Ascending aorta (tissue), 2 donors: ENCODE measurements at places on chromosomes 16 and 17.

- no peak overlapping the region for H3K27ac ChIP-seq
- no peak overlapping the region for H3K4me3 ChIP-seq
- DNase-seq, result no peak
- no peaks in the 10 kb centered on the region for H3K27me3 ChIP-seq
Observed at GRCh38 chr16:87505834-87506233, 13.0 kb upstream of the ZCCHC14 start.

DNA sequence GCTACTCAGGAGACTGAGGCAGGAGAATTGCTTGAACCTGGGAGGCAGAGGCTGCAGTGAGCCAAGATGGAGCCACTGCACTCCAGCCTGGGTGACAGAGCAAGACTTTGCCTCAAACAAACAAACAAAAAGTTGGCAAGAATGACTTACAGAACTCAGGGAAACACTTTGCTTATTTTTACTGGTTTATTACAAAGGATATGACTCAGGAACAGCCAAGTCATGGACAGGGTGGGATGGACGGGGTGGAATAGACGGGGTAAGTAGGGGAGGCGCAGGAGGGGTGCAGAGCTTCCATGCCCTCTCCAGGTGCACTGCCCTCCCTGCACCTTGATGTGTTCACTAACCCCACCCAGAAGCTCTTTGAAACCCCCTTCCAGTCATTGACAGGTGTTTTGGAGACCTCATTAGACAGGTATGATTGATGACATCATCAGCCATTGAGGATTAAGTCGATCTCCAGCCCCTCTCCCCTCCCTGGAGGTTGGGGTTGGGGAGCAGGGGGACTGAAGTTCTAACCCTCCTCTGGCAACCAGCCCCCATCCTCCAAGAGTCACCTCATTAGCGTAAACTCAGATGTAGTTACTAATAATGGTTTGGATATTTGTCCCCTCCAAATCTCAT is 41.3 kb upstream of the ZCCHC14 start:
- H3K36me3 ChIP-seq, result no peaks in the 10 kb centered on the region
- no peak for DNase-seq
- H3K27me3 ChIP-seq, result no peaks in the 10 kb centered on the region
- H3K4me1 ChIP-seq, result peaks cover 11% of the 10 kb centered on the region
- no peak overlapping the region for H3K4me3 ChIP-seq
- H3K27ac ChIP-seq, result no peak overlapping the region

GRCh38 chr16:2839650-2840450 is 9.7 kb downstream of the ZG16B start:
- no peaks in the 10 kb centered on the region for H3K36me3 ChIP-seq
- H3K27ac ChIP-seq, result no peak overlapping the region
- DNase-seq, result no peak
- no peak overlapping the region for H3K4me3 ChIP-seq

GRCh38 chr17:38418062-38418692 is 10.1 kb upstream of the ARHGAP23 start:
- H3K27me3 ChIP-seq, result no peaks in the 10 kb centered on the region
- H3K36me3 ChIP-seq, result no peaks in the 10 kb centered on the region
- peak overlapping the region; percentile 54 for H3K4me3 ChIP-seq
- H3K27ac ChIP-seq, result no peak overlapping the region

DNA sequence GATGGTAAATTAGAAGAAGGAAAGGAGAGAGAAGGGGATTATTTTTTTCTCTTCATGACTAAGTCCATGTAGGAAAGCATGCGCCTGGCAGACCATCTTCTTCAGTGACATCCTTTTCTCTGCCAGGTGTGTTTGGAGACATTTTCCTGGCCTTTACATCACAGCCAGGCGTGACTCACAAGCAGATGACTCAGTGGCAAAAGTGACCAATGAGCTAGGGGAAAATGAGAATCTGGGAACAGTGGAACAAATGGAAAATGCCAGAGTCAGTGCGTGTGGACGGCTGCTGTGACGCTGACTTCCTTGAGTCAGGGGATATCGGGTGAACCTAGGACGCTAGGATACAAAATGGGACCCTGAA is 9.4 kb downstream of the KIAA0513 start:
- no peaks in the 10 kb centered on the region for H3K27me3 ChIP-seq
- DNase-seq, result no peak
- H3K4me1 ChIP-seq, result no peaks in the 10 kb centered on the region
- H3K36me3 ChIP-seq, result no peaks in the 10 kb centered on the region

- peaks cover 60% of the 10 kb centered on the region for H3K4me1 ChIP-seq
- H3K4me3 ChIP-seq, result no peak overlapping the region
- H3K27me3 ChIP-seq, result no peaks in the 10 kb centered on the region
- H3K36me3 ChIP-seq, result peaks cover 47% of the 10 kb centered on the region
- H3K27ac ChIP-seq, result peak overlapping the region; percentile 77
- no peak for DNase-seq
Observed at GRCh38 chr16:15830832-15831451, 25.9 kb downstream of the MYH11 start.

DNA sequence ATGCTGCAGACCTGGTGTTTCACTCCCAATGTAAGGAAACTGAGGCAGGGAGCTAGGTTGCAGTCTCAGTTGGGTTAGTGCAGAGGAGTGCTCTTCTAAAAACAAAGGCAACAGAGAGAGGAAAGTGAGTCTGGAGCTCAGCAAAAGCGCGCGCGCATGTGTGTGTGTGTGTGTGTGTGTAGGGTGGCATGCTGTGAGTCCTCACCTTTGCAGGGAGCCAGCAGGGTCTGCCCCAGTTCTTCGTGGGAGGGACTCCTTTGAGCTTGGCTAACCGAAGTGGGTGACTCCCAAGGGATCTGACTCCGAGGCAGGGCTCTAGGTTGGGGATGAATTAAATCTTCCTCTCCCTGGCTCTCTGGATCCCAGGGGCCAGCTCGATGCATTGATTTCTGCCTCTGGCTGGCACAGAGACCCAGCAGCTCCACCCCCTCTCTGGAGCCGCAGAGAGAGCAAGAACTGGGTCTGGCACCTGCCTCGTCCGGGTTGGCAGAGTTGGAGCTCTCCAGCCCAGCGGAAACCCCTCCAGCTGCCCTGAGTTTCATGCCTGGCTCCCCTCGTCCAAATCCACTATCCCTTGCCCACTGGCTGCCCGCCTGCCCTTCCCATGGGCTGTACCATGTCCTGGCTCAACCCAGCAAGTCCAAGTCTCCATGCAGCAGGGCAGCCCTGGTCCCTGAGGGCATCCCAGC is 1.3 kb upstream of the BTBD17 start:
- H3K27me3 ChIP-seq, result peaks cover 15% of the 10 kb centered on the region
- no peak overlapping the region for H3K27ac ChIP-seq
- H3K4me3 ChIP-seq, result no peak overlapping the region
- no peak for DNase-seq
- H3K4me1 ChIP-seq, result no peaks in the 10 kb centered on the region

DNA sequence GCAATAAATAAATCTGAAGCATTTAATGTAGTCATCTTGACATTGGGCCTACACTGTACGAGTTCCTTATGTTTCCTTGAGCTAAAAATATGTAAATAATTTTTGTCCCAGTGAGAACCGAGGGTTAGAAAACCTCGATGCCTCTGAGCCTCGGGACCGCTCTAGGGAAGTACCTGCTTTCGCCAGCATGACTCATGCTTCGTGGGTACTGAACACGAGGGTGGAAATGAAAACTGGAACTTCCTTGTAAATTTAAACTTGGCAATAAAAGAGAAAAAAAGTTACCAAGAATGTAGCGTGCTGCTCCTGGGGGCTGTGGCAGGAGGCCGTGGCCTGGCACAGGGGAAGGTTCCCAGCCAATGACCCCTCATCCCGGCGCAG is 74.1 kb downstream of the SOCS1 start:
- H3K4me1 ChIP-seq, result peaks cover 11% of the 10 kb centered on the region
- no peak overlapping the region for H3K27ac ChIP-seq

- peak overlapping the region; percentile 19 for H3K27ac ChIP-seq
- no peak overlapping the region for H3K4me3 ChIP-seq
- DNase-seq, result no peak
Observed at GRCh38 chr16:75385507-75386152, 47.7 kb downstream of the CFDP1 start.

DNA sequence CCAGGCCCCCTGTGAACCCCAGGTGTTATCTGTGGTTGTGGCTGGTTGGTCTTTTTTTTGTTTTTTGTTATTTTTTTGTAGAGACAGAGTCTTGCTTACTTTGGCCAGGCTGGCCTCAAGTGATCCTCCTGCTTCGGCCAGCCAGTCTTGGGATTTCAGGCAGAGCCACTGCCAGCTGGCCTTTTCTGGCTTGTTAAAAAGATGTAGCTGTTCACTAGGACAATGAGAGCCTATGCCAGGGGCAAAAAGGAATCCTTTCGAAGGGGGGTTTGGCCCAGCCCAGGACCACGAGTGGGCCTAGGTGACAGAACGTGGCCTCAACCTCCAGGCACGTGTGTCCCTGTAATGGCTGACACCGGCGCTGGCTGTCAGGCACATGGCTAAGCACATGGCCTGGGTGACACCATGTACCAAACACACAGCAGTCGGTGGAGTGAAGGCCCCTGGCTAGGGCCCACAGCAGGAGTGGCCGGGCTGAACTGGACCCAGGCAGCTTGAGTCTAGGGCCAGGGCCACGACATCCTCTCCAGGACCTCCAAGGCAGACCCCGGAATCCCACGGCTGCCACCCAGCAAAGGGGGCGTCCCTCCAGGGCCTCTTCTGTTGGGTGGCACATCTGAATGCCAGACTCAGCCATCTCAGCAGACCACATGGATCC is 6.9 kb upstream of the SLC38A8 start:
- peaks cover 21% of the 10 kb centered on the region for H3K36me3 ChIP-seq
- H3K4me3 ChIP-seq, result no peak overlapping the region
- H3K27me3 ChIP-seq, result no peaks in the 10 kb centered on the region
- H3K4me1 ChIP-seq, result no peaks in the 10 kb centered on the region
- no peak overlapping the region for H3K27ac ChIP-seq

- no peak overlapping the region for H3K27ac ChIP-seq
- H3K4me3 ChIP-seq, result no peak overlapping the region
- no peaks in the 10 kb centered on the region for H3K36me3 ChIP-seq
- DNase-seq, result no peak
Observed at GRCh38 chr16:52497067-52497816, 49.7 kb downstream of the TOX3 start.

GRCh38 chr16:46844771-46845170 is 13.8 kb upstream of the C16orf87 start:
- no peak overlapping the region for H3K4me3 ChIP-seq
- no peaks in the 10 kb centered on the region for H3K36me3 ChIP-seq
- H3K27me3 ChIP-seq, result no peaks in the 10 kb centered on the region
- no peak for DNase-seq

DNA sequence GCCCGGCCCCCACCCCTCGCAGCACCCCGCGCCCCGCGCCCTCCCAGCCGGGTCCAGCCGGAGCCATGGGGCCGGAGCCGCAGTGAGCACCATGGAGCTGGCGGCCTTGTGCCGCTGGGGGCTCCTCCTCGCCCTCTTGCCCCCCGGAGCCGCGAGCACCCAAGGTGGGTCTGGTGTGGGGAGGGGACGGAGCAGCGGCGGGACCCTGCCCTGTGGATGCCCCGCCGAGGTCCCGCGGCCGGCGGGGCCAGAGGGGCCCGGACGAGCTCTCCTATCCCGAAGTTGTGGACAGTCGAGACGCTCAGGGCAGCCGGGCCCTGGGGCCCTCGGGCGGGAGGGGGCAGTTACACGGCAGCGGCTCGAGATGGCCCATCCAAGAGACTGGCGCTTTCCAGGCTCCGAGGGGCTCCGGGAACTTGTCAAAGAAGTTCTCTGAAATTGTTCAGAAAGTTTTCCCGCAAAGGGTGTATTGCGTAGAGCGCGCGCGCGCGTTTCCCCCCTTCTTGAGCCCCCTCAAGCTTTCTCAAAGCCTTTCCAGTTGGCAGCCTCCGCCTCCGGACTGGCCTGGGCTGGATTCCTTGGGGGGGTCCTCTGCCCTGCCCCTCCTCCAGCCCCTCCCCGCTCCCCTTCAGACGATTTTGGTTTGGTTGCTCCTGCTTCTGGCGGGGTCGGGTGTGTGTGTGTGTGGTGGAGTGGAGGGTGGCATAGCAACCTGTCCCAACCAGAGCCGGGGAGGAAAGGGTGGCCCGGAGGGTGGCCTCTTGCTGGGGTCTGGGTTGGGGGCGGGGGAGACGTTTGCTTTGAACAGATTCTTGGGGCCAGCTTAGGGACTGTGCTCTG is 504 bp downstream of the ERBB2 start:
- H3K4me1 ChIP-seq, result no peaks in the 10 kb centered on the region
- peak overlapping the region; percentile 84 for H3K4me3 ChIP-seq
- H3K36me3 ChIP-seq, result no peaks in the 10 kb centered on the region
- H3K27me3 ChIP-seq, result no peaks in the 10 kb centered on the region

DNA sequence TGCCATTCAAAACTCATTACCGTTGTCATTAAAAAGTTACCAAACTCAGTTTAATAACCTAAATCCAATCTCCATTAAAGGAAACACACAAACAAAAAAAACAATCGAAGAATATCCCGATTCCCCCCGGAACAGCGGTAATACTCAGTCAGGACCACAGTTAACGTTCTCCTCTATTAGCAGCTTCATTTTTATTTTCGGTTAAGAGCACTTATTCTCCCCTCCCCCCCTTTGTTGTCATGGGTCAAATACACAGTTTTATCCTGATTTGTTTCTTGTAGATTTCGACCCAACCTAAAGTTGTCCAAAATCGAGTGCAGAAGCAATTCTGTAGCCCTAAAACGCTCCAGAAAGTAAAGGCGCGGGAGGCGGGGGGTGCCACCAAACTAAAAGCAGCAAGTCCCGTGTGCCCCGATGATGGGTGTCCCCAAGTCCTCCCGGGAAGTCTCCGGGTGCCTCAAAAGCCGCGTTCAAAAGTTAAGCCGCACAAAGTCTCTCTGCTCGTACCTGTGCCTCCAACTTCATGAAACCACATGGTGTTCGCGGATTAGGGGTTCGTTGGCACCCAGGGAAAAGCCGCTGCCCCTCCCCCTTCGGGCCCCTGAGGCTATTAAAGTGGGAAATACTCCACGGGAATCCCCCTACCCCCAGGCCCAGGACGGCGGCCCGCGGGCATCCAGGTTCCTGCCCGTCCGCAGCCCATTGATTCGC is 996 bp downstream of the SUMO2 start:
- H3K27ac ChIP-seq, result peak overlapping the region; percentile 100
- peaks cover 18% of the 10 kb centered on the region for H3K4me1 ChIP-seq
- peak overlapping the region; percentile 80 for H3K4me3 ChIP-seq
- H3K27me3 ChIP-seq, result no peaks in the 10 kb centered on the region
- H3K36me3 ChIP-seq, result peaks cover 24% of the 10 kb centered on the region

DNA sequence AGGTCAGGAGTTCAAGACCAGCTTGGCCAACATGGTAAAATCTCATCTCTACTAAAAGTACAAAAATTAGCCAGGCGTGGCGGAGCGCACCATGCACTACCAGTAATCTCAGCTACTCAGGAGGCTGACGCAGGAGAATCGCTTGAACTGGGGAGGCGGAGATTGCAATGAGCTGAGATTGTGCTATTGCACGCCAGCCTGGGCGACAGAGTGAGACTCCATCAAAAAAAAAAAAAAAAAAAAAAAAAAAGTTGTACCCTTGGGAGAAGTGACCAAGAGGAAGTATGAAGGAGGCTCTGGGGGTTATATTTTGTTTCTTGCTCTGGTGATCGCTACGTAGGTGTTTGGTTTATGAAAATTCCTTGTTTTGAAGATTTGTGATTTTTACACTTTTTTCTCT is 66.3 kb downstream of the LITAF start:
- no peaks in the 10 kb centered on the region for H3K27me3 ChIP-seq
- DNase-seq, result no peak
- H3K4me1 ChIP-seq, result no peaks in the 10 kb centered on the region
- H3K27ac ChIP-seq, result no peak overlapping the region
